ENCODE measurements at places on chromosomes 5 and 9.

GRCh38 chr5:147286296-147286695 is 51.5 kb downstream of the STK32A start:
- DNase-seq = no peak

DNA sequence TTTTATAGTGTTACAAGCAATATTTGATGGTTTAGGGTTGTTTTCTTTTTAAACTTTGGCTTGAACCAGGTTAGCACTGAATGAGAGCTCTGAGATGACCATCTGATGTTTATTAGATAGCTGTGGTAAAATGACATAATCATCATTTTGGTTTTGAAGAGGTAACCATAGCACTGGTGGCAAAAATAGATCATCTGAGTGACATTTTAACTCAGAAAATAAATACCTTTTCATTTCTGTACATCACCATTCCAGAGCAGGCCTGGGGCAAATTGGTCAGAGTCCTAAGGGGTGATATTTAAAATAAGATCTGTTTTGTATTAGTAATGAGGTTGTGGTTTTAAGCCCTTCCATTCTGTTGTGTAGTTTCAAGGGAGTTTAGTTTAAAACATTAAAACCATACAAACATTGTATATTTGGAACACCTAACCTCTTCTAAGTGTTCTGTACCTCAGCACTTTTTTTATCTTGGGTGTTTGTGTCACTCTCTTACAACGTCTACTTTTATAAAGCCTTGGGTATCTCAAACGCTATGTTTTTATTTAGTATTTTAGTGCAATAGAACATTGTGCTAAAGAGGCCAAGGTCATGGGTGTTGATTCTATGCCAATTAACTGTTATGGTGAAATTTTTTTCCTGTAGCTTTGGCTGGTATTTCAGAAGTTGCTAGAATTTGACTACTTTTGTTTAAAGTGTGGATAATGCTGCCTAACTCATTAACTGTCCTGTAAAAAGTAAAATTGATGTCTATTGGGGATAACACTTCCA is 166.1 kb downstream of the CD180 start:
- DNase-seq = no peak

- no peak for DNase-seq
These were observed 127.8 kb downstream of the MED27 start for GRCh38 chr9:131951905-131952304.

- DNase-seq = no peak
These were observed 420.9 kb downstream of the SPOCK1 start for GRCh38 chr5:137078171-137078665.

DNA sequence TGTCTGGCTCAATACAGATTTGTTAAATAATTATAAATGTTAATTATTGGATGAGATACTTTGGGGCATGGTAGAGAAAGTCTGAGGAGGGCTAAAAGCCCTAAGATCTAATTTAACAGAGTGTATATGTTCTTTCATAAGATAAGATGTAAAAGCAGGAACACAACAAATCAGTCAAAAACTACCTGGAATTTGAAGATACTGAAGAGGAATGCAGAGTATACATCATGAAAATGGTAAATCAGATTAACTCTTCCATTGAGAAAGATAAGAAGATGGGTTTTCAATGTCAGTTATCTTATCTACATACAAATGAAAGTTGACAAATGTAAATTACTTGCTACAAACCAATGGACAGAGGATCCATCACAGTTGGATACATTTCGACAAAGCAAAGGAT is 107.3 kb upstream of the NFIB start:
- no peak for DNase-seq

Measured in SK-N-MC (cell line).